Neural crest cell (in vitro differentiated cells): ENCODE measurements at places on chromosomes 1 and 21.

- no peak for DNase-seq
These were observed 254.8 kb downstream of the ZNF648 start for GRCh38 chr1:181806746-181807145.

DNA sequence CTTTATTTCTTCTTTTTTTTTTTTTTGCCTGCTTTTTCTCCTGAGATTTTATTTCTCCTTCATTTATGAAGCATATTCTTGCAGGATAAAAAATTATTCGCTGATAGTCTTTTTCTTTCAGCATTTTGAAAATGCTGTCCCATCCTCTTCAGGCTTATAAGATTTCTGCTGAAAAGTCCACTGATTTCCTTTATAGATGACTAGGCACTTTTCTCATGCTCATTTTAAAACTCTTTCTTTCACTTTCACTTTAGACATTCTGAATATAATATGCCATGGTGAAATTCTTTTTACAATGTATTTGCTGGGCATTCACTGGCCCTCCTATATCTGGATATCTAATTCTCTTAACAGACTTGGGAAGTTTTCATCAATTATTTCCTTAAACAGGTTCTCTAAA is 25.5 kb upstream of the GTF2B start:
- no peak for DNase-seq

DNA sequence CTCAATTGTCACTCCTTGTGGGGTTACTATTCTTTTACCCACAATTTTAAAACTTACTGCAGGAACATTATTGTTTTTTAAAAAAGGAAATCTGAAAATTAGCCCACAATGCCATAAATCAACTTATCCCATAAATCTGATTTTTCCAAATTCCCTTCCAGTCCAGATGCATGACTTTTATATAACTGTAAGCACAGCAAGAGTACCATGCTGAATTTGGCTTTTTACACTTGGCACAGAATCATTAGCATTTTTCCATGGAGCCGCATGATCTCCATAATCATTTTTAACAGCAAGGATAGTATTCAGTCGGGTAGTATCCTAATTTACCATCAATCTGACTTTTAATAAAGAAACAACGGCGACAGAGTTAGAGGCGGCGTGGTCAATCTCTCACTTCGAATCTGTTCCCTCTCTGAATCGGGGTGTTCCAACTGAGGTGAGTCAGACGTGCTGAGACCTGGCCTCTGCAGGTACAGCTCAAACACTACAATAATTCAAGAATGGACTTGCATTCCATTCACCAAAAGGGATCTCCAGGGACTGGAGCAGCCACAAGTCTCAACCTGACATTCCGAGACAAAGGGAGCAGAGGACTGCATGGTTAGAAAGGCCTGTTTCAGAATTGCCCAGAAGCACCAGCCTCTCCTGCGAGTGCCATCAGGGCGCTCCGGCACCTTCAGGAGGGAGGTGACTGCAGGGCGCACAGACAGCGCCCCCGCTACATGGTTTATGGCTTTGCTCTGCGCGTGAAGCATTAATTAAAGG is 48.9 kb downstream of the SLC66A1 start:
- DNase-seq: no peak

DNA sequence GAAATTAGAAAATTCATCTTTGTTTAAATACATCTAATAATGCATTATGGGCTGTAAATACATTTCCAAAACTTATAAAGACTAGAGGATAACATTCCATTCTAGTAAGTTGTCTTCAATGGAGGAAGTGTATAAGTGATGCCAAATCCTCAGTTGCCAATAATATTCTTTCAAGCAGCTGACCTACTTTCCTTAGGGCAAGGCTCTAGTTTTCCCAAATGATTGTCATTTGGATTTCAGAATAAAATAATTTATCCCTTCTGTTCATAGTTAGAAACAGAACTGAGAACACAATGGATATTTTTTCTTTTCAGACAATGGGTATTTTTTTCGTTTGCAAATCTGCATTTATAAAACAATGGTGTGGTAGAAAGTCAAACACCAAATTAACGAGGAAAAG is 354.9 kb upstream of the ADAMTS5 start:
- DNase-seq: no peak

DNA sequence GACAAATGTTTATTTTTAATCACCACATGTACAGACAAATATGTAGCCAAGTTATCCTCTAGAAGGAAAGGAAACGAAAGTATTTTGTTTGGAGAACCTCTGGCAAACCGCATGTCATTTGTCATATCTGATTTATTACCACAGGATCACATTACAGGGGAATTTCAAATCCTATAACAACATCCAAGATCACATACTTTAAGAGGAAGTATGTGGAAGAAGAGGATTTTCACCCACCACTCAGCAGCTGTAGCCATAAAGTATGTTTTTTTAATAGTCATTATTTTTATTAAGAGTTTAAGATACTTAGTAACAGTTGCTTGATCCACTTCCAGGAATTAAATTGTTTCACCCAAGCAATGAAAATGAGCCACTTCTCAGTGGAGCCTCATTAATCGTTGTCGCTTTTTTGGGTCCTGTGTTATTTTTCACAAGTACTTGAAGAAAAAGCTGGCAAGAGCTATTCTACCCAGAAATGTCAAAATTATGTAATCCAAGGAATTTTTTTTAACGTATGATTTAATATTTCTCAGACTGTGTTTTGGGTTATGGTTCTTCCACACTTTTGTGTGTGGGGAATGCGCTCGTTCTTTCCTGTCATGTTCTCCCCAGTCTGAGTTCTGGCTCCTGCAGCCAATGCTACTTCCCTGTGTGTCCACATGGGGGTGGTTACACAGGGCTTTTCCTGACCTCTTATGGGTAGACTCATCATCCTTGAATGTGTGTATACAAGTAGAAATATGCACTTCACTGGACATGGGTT is 6.9 kb downstream of the SERTAD4 start:
- DNase-seq: no peak

DNA sequence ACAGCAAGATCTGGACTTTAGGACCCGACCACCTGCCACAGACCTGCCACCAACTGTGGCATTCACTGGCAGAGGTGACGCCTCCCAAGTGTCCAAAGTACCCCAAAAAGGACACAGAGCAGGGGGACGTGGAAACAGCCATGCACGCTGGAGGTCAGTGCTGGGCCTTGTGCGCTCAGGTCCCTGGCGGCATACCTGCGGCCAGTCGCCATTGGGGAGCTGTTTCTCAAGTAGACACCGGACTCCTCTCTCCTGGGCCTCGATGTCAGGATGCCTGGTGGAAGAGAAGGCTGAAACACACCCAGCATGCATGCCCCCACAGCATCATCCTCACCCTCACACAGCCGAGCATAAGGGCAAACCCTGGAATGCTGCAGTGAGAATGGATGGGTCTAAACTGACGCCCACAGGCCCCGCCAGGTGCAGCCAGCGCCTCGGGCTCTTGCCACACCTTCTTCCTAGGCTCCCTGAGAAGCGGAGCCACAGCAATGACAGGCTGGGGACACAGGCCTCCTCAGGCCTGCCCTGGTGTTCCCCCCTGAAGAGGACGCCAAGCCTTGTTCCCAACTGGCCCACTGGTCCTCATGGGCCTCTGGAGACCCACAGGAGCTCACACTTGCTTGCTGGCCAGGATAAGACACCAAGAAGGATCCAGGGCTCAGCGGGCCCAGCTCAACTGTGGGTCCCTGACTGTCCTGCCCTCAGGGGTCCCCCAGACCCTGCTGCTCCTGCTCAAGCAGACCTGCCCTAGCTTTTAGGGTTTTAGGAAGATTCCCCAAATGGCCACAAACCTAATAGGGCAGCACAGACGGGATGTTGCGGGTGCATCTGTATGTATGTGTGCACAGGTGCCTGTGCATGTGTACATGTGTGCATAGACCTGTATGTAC is 7.7 kb upstream of the SPATC1L start:
- DNase-seq: no peak

GRCh38 chr1:39391691-39392679 is 99.5 kb upstream of the BMP8A start:
- no peak for DNase-seq

DNA sequence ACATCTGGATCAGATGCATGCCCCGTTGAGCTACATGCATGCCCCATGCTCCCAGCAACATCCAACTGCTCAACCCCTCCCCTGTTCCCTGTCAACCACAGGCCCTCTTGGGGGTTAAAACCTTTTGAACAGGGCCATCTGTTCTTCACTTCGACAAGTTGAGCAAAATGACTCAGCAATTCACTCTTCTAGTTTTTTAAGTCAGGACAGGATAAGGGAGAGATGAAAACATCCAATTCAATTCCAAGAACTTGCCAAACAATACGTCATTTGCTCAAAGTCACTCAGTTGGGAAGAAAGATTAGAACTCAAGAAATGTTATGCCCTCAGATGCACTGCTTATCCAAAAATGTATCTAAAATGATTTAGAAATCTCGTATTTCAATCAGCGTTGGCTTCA is 46.1 kb upstream of the MTF2 start:
- no peak for DNase-seq

- DNase-seq: no peak
These were observed 19.0 kb downstream of the SAMSN1 start for GRCh38 chr21:14526836-14527695.

GRCh38 chr21:21969211-21969610 is 971.0 kb downstream of the NCAM2 start:
- DNase-seq: no peak

DNA sequence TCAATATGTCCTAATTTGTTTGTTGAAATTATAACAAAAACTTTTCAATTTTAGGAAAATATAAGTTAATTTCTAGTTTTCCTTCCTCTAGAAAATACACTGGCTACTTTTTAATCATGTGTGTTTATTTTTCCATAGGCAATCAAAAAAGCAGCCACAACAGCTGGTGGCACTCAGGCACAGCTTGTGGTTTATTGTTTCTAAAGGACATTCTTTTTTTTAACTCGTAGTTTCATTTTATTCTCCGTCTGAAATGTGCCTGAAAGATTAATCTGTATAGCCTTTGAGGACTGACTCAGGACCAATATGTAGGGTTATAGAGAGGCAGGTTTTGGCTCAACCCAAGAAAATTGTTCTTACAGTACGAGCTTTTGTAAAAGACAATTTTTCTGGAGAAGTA is 20.7 kb upstream of the STX12 start:
- DNase-seq: no peak

DNA sequence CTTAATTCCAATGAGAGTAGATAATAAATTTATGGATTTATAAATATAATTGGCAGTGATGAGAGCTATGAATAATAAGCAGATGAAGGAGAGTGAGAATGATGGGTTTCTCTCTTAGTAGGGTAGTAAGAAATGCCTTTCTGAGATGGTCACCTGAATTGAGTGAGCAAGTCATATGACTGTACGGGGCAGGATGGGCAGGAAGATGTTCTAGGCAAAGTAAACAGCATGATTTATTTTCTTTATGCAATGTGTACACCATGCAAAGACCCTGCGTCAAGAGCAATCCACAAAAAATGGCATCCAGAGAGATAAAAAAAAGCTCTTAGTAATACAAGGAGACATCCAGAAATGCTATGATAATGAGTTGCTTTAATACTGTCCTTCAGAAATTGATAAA is 409.9 kb downstream of the HLX start:
- no peak for DNase-seq

DNA sequence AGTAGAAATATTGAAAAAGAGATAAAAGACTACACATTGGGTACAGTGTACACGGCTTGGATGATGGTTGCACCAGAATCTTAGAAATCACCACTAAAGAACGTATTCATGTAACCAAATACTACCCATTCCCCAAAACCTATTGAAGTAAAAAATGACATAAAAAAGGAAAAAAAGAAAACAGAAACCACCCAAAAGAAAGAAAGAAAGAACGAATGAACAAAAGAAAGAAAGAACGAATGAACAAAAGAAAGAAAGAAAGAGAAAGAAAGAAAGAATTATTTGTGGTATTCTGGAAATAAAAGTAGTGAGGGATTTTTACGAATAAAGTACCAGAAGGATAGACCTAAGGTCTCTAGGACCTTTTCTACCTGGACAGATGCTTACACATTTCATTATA is 42.1 kb downstream of the PHACTR4 start:
- DNase-seq: no peak

- DNase-seq: peak; percentile 86
These were observed 93.9 kb upstream of the PPM1J start for GRCh38 chr1:112808861-112809684.

GRCh38 chr1:225458222-225458631 is 30.4 kb upstream of the LBR start:
- DNase-seq: no peak

GRCh38 chr1:48831120-48831978 is 54.7 kb upstream of the BEND5 start:
- no peak for DNase-seq

GRCh38 chr1:234862944-234863515 is 253.1 kb upstream of the IRF2BP2 start:
- no peak for DNase-seq

- DNase-seq: no peak
These were observed 372.4 kb downstream of the TGFB2 start for GRCh38 chr1:218717575-218717974.

GRCh38 chr21:34176448-34176847 is 103.1 kb downstream of the MRPS6 start:
- no peak for DNase-seq

- DNase-seq: no peak
These were observed 10.9 kb downstream of the KRTAP22-2 start for GRCh38 chr21:30579346-30579745.

GRCh38 chr21:15976807-15977206 is 247.0 kb downstream of the USP25 start:
- DNase-seq: peak; percentile 4

- no peak for DNase-seq
These were observed 567.6 kb downstream of the MRPL39 start for GRCh38 chr21:25039461-25040380.

DNA sequence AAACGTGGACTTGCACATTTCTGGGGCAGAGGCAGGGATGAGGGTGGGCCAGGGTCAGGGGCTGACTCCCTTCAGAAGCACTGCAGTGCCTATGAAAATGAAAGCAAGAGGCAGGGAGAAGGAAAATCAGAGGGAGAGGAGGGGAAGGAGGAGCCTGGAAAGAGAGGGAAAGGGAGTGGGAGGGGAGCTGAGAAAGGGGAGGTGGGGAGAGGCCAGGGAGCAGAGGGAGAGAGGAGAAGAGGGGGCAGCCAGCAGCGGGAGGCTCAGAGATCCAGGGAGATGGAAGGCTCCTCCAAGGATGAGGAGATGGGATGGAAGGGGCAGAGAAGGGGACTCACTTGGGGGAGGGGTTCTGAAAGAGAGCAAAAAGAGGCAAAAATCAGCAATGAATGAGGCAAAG is 96.3 kb upstream of the KLHDC7A start:
- no peak for DNase-seq

DNA sequence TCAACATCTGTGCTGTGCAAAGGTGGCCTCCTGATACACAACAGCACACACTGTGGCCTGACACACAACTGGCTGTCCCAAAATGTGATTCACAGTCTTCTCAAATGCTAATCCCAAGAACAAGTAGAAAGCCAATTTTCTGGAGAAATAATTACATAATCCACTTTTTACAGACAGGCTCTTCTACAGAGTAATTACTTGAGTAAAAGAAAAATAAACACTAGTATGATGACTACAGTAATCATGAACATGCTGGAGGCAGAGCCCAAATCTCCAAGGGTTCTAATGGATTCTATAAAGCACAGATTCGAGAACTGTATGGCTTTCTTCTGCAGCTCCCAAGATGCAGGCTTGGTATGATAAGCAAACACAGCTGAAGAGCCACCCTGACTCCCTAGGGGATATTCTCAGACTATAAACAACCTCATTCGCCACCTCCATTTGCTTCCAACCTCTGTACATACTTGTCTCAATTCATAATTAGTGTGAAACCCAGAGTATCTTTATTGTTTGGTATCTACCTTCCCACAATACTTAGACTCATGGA is 81.9 kb downstream of the SIPA1L2 start:
- DNase-seq: no peak

- no peak for DNase-seq
These were observed 74.7 kb downstream of the RAP1GAP start for GRCh38 chr1:21594501-21594900.

- no peak for DNase-seq
These were observed 76.1 kb upstream of the JUN start for GRCh38 chr1:58859769-58860485.
